ENCODE measurements at places on chromosomes 2 and 18.

- no peak overlapping the region for H3K27ac ChIP-seq
- no peak overlapping the region for H3K4me3 ChIP-seq
- peaks cover 1% of the 10 kb centered on the region for H3K36me3 ChIP-seq
These were observed 30.9 kb upstream of the RPL31 start for GRCh38 chr2:100971221-100971620.

DNA sequence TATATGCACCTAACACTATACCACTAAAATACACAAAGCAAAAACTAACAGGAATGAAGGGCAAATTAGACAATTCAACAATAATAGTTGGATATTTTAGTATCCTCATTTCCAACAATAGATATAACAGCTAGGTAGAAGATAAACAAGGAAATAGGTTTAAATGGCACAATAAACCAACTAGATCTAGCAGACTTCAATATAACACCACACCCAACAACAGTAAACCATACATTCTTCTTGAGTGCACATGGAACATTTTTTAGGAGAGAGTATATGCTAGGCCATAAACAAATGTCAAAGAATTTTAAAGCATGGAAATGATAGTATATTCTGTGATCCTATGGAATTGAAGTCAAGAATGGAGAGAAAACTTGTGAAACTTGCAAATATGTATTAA lies 138.4 kb downstream of the NDUFA10 start:
- no peaks in the 10 kb centered on the region for H3K36me3 ChIP-seq
- peaks cover 6% of the 10 kb centered on the region for H3K4me1 ChIP-seq
- no peak for DNase-seq
- no peak overlapping the region for H3K27ac ChIP-seq

DNA sequence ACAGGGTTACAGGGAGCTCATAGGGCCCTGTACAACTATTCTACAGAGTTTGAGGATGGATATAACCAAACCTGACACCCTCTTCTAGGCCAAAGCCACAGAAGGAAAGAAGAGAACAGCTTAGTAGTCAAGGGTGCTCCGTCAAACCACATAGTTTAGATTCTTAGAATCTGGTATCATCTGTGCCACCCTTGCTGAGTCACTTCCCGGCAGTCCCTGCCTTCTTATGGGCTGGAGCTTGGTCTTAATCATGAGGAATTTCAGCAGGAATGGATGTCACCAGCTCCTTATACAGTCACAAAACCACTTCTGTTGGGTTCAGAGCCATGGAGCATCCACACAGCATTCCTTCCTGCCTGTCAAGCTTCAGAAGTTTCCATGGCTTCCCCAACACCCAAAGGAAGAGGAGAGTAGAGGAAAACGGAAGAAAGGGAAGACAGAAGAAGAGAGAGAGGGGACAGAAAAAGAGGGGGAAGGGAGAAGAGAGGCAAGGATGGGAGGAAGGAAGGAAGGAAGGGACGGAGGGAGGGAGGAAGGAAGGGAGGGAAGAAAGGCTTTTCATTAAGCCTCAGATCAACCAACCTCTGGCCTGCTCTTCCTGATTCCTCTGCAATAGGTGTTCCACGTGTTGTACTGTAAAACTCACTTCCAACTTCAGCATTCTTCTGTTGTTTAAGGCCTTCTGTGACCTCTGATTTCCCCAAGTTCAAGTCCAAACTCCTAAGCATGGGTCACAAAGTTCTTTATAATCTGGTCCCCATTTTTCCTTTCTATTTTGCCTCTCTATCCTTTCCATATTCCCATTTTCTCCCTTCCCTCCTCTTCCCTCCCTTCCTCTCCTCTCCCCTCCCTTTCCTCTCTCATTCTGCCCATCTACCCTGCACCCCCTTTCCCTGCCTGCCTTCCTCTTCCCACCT lies 246.1 kb upstream of the TNP1 start:
- peaks cover 4% of the 10 kb centered on the region for H3K36me3 ChIP-seq
- DNase-seq: no peak
- no peaks in the 10 kb centered on the region for H3K4me1 ChIP-seq
- no peak overlapping the region for H3K27ac ChIP-seq
- H3K4me3 ChIP-seq: no peak overlapping the region
- H3K27me3 ChIP-seq: peaks cover 10% of the 10 kb centered on the region

DNA sequence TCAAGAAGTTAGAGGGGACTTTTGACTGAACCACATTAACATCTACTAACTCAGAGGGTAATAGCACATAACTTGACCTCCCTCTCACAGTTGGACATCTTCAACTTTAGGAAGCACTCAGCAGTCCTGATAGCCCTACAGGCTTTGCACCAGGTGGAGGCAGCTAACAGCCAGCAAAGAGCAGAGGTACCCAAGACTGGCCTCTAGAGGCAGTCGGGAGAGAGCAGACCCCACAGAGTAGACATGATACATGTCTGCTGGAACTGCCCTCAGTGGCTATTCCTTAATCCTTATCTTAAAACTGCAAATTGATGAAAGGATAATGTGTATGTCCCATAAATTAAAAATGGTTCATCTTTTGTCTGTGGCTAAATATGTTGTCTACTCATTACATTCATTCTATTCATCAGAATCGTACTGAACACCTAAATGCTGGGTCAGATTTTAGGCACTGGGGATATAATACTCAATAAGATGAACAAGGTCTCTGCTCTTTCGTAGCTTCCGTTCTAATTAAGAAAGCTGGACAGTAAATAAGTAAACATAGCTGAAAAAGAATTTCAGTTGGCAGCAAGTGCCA lies 49.8 kb downstream of the CAB39 start:
- H3K27ac ChIP-seq: no peak overlapping the region
- no peak for DNase-seq
- H3K36me3 ChIP-seq: peaks cover 34% of the 10 kb centered on the region
- H3K4me1 ChIP-seq: peaks cover 40% of the 10 kb centered on the region

Measured in central memory CD8-positive, alpha-beta T cell (primary cell).